ENCODE measurements at places on chromosomes 3 and 15.

DNA sequence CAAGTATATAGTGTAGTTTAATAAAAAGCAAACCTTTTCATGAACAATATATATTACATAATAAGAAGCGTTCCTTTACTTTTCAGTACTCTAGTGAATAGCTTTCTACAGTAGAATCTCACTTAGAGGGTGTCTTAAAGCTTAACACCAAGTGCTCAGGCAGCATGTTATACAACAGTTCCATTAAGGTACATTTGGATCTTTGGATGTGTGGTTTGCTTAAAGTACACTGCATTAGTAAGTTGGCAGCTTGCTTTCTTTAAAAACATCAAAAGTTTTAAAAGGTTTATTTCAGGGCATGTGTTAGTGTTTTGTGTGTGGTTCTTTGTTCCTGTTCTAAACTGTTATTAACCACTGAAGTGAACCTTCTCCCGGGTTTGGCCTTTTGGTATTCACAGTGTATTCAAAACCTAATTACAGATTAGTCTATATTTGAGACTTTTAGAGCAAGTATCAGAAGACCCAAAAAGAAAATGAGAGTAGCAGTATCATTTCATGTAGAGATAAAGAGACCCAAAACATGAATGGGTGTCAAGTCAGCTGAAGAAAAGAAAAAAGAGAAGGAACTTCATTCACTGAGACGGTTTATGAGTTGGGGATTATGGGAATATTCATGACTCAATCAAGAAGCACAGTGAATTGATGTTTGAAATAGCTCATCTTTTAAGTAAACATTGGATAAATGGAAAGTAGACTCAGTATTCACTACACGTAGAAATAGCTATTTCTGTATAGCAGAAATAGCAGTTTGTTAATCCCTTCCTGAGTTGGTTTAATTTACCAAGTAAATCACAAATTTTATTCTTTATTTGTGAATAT lies 93.9 kb downstream of the OPA1 start:
- DNase-seq: no peak

- peak; percentile 47 for DNase-seq
Observed at GRCh38 chr15:100592898-100593297, 9.1 kb downstream of the LINS1 start.

DNA sequence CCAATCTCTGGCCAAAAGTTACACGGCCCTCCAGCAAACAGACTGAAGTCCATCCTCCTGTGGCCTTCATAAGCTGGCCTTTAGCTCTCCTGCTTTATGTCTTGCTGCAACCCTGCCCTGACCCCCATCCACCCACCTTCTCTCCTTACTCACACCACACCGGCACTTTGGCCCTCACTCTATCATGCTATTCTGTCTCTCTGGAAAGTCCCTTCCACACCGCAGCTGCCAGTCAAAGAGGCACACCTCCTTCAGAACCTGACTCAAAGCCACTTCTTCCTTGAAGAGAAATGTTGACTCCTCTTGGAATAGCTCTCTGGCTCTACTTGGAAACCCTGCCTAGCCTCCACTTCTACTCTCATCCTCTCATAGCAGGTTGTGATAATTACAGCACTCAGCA lies 4.5 kb downstream of the GPR156 start:
- DNase-seq: no peak

DNA sequence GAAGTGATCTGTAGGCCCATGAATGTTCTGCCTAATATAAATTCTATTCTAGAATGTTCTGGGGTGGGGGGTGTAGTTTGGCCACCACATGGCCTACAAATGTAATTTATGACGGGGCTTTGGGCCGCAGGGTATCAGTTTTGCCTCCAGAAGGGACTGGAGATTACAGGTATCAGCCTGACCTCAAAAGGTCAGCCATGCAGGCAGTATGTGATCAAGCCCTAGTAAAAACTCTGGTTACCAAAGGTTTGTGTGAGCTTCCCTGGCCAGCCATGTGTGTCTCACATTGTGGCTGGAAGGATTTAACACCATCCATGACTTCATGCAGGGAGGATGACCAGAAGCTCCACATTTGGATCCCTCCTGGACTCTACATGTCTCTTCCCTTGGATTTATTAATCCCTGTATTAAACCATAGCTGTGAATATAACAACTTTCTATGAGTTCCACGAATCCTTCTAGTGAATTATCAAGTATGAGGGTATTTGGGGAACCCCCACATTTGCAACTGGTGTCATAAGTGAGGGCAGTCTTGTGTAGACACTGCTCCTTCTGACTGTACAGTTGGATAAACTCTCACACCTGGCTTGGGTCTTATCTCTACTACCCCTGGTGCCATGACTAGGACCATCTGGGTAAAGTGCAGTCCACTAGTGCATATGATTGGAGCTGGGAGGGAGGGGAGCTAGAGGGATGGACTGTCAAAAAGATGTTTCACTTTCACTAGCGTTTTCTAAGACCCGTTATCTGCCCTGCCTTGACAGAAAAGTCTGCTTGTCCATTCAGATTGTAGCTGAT lies 50.0 kb upstream of the RFX7 start:
- no peak for DNase-seq

- no peak for DNase-seq
Observed at GRCh38 chr15:68819495-68820294, 1.0 kb downstream of the ANP32A start.

GRCh38 chr3:140706360-140706759 lies 28.5 kb downstream of the TRIM42 start:
- DNase-seq: no peak

GRCh38 chr3:24968036-24968435 lies 460.0 kb upstream of the RARB start:
- DNase-seq: no peak

- peak; percentile 58 for DNase-seq
Observed at GRCh38 chr3:187994221-187995042, 159.5 kb upstream of the LPP start.

DNA sequence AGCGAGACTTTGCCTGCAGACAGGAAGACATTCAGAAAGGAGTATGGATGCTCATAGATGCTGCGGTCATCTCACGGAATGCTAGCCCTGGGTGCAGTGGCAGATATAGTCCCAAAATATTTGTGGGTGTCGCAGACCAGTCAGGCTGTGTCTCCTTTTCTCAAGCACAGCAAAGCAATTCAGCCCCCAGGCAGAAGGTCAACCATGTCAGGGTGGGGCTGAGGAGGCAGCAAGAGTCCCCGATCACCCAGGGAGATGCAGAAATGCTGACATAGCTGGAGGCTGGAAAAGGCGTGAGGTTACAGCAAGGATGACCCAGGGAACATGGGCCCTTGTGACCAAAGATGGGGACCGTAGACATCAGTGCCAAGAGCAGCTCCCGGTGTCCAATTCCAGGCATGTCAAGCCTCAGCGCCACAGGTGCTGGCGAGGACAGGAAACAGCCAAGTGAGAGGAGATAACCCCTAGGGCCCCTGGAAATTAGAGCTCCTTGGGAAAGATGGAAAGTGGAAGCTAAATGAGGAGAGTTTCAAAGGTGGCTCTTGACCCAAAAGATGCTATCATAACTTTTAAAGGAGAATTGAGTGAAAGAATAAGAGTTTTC lies 81.2 kb upstream of the ABHD17C start:
- no peak for DNase-seq

DNA sequence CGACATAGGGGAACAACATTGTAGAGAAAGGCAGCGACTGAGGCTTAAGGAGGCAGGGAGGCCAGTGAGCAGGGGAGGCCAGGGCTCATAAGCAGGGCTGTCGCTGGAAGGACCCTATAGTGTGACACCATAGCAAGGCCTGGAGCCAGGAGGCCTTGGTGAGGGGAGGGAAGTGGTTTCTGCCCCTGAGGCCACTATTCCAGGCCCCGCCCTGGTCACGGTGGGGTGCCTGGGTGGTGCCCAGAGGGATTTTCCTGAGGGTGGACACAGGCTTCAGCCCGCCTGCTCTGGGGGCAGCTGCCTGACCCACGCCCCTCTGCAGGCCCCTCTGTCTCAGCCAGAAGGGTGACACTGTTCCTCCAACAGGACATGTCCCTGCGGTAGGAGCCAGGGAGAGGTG lies 147.8 kb upstream of the IQSEC1 start:
- no peak for DNase-seq

DNA sequence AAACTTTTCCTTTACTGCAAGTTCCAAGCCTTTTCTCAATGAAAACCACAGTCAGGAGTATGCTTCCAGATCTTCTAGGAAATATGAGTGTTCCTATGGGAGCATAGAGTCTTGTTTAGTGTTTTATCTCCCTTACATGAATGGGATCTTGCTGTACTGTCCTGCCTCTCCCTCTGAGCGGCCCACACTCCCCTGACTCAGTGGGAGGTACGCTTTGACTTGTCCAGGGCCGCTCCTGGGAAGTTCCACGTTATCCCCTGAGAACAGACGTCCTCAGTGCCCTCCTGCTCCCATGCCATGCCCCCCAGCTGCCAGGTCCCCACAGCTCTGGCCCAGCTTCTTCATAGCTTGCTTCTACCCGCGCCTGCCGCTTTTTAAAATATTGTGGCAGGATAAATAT lies 28.9 kb upstream of the VPS33B start:
- no peak for DNase-seq

DNA sequence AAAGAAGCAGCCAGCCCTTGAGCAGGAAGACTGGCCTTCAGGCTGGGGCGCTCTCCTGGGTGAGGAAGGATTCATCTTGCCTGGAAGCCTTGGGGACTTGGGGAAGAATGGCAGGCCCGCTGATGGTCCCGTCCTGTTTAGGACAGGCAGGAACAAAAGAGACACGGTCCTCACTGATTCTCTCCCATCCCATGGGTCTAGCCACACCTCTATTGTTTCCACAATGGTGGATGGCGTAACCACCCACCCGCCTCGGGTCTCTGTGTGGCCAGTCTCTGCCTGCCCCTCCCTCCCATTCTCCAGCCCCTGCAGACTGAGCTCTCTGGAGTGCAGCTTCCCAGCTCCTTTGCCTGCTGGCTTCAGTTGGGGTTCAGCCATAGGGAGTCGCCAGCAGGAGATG lies 284.3 kb downstream of the UACA start:
- no peak for DNase-seq

- no peak for DNase-seq
Observed at GRCh38 chr3:12959838-12960378, 113.3 kb downstream of the IQSEC1 start.

DNA sequence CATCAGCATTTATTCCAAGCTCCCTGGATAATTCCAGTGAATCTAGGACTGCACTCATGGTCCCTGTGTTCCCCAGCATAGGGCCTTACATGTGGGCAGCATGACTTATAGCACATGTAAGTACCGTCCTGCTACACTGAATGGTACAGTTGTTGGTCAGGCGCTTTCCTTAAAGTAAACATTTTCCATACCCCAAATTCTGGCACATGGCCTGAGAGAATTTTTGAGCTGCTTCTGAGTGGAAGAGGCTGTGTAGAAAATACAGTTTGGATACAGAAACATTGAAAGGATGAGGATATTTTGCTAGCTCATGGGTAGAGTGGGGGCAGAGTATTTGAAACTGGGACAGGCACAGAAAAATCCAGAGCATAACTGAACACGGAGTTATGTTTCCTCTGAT lies 27.6 kb downstream of the CORO2B start:
- no peak for DNase-seq

- DNase-seq: no peak
Observed at GRCh38 chr3:155661760-155662159, 83.1 kb downstream of the PLCH1 start.

DNA sequence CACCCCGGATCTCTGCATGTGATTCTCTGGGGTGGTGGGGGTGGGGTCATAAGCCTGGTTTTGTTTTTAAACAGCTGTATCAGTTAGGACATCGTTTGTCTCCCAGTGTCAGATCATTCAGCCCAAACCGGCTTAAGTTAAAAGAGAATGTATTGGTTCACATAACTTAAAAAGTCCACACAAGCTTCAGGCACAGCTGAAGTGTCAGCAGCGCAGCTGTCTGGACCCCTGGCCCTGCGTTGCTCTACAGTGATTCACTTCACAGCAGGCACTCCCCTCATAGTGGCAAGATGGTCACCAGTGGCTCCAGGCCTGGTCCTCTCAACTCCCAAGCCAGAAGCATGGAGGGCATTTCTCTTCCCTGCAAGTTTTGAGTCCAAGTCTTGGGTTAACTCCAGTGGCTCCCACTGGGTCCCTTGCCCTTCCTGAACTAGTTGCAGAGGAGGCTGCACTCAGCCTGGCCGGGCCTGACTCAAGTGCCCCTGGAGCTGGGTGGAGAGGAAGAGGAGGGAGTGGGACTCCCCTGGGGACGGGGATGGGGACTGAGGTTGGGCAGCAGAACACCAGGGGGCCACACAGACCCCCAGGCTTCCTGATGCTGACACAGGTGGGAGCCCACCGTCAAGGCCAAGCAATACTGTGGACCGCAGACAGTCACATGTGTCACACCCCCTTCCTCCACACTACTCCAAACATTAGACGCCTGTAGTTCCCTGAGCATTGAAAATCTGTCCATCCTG lies 28.9 kb upstream of the GP9 start:
- DNase-seq: no peak

DNA sequence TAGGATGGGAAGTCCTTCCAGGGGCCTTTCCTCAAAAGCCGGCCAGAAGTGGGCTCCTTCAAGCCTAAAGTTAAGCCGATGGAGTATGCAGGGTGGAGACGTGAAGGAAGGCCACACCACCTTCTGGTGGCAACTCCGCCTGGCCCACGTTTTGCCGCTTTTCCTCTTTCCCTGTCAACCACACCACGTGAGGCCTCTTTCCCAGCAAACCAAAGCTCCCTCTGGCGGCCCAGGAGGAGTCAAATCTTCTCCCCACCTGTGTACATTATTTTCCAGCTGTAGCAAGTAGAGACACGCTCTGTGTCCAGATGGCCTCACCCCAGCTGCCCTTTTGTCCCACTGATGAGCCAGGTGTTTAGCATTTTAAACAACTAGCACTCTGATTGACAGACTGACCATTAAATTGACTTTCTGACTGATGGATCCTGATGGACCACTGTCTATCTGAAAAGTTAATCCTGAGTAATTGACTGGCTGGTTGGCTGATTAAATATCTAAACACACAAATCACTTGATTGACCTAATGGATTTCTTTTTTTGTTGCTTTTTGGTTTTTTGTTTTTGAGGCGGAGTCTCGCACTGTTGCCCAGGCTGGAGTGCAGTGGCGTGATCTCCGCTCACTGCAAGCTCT lies 59.6 kb upstream of the ZBTB38 start:
- no peak for DNase-seq

- no peak for DNase-seq
Observed at GRCh38 chr15:62277816-62278394, 112.8 kb upstream of the C2CD4B start.

DNA sequence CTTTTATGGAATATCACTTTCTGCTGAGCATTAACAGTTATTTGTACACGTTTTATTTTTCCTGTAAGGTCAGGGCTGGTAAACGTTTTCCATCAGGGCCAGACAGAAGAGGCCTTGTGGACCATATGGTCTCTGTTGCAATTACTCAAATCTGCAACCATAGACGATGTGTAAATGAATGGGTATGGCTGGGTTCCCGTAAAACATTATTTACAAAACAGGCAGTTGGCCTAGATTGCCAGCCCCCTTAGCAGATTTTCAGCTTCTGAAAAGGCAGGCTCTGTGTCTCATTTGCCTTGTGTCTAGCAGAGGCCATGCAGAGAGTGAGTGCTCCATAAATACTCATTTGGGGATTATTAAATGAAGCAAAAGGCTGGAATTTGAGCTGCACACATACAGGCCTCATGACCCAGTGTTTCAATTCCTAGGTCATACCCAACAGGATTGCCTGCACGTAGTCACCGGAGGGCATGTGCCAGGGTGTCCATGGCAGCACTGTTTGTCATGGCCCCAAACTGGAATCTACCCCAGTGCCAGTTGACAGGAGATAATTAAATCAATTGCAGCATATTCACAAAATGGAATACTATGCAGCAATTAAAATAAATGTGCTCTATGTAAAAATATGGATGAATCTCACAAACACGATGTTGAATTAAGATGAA lies 51.3 kb downstream of the GPD1L start:
- DNase-seq: no peak
